Frontal cortex (tissue), 4 donors: ENCODE measurements at places on chromosomes 6 and 20.

- DNase-seq: no peak
Observed at GRCh38 chr6:43715056-43715788, 27.6 kb upstream of the MRPS18A start.

DNA sequence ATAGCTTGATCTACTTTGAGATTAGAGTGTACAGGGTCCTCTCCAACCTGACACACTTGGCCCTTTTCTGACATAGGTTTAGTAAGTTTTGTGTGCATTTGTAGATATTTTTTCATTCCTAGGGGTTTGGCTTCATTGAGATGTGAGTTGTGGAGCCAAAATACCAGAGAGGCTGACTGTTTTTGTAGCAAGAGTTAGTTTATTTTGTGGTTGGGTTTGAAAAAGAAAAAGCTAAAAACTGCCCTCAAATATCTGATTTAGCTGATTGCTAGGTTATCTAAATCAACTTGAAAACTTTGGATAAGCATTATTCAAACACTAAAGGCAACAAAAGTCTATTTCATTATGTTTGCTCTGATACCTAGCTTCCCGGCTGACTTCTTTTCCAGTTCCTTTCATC is 164.7 kb upstream of the CENPW start:
- DNase-seq: no peak

DNA sequence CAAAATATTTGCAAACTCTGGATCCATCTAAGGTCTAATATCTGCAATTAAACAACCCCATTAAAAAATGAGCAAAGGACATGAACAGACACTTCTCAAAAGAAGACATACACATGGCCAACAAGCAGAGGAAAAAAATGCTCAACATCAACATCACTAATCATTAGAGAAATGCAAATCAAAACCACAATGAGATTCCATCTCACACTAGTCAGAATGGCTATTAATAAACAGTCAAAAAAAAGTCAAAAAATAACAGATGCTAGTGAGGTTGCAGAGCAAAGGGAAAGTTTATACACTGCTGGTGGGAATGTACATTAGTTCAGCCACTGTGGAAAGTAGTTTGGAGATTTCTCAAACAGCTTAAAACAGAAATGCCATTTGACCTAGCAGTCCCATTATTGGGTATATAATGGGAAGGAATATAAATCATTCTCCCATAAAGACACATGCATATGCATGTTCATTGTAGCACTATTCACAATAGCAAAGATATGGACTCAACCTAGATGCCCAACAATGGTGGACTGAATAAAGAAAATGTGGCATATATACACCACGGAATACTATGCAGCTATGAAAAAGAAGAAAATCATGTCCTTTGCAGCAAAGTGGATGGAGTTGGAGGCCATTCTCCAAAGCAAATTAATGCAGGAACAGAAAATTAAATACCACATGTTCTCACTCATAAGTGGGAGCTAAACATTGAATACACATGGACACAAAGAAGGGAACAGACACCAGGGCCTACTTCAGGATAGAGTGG is 9.1 kb downstream of the ZNFX1 start:
- no peak for DNase-seq

DNA sequence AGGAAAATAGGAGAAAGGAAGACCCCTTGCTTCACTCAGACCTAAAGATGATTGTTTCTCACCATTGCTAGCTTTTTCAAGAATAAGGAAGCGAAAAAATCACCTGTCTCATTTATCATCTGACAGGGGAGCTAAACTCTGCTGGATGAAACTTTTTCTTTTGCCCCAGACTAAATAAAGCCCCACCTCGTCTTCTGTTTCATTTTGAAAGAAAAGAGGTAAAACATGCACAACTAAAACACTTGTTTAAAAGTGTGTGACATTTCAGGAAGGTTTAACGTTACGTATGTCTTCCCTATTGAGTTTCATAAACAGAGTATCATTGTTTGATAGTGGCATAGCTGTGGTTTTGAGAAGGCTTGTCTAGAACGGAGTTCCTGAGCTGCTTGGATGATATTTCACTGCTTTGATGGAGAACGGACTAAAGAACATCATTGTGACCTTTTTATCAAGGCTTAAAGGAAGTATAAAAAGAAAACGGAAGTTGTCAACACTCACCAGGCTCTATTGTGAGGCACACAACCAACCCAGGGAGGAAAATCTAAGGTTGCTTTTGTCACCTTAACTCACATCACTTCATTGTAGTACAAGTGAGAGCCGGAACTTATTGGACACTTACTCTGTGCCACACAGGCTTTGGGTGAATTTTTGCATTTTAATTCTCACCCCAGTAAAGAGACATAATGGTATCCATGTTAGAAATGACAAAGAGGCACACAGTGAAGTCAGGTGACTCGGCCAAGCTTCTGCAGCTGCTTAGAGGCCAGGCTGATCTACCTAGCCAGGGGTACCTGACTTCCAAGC is 29.5 kb downstream of the TSHZ2 start:
- DNase-seq: no peak

GRCh38 chr6:42565823-42566613 is 2.2 kb downstream of the UBR2 start:
- DNase-seq: no peak

DNA sequence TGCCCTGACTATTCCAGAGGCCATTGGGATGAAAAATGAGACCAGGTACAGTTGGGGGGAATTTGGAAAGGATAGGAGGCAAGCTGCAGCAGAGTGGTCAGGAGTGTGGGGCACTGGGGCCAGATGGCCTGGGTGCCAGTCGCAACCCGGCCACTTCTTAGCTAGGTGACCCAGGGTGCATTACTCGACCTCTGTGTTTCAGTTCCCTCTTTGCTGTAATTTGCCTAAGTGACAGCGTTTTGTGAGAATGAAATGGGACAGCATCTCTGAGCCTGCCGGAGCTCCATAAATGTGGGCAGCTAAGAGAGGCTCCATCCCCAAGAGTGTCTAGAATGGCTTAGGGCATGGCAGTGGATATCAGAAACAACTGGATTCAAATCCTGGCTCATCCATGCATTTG is 13.9 kb downstream of the LRFN2 start:
- no peak for DNase-seq

DNA sequence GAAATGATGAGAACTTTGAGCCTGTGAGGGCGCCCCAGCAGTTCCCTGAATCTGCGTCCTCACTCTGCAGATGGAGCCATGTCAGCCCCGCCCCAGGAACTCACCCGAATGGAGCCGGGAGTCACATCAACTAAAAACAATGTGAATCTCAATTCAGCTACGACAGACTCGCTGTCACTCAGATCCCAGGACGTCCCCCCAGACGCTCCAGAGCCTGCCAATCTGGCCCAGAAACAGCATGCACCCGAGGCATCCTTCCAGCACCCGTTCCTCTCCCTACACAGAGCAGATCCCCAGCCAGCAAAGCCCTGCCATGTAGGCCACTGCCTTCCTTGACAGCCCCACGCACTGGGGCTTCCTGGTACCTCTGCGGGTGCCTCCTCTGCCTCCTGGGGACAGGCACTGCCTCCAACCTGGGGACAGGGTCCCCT is 248.0 kb downstream of the TTLL2 start:
- DNase-seq: no peak

DNA sequence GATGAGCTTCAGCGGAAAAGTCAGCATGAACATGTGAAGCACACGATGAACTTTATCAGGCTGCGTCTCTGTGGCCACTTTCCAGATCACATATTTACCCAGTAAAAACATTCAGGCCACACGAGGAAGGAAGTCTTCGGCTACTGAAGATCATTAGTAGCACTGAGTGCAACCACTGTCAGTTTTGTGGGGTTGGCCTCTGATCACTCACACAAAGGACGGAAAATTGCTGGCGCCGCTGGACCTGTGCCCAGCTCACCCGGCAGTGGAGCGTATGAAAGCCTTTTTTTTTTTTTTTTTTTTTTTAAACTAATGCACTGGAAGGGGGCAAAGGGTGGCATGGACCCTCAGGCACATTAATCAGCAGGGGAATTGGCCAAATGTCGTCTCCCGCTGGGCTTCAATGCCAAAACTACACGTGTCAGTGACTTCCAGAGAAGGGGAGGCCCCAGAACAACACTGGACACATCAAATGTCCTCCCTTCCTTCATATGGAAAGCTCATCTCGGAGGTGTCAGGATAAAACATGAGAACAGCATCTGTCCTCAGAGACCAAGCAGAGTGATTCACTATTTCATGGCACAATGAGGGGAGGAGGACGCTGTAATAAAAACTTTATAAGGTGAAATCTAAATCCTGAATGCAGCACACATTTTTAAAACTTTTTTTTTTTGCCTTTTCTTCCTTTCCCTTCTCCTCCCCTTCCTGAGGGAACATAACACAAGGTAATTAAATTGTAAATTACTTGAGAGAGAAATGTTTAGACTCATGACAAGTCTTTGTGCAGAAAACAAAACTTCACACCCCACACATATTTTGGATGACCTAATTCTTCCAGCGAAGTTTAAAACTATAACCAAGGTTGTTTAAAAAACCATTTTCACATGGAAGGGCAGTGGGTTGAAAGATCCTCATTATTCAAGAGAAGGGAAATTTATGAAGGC is 223.4 kb downstream of the FOXC1 start:
- no peak for DNase-seq

DNA sequence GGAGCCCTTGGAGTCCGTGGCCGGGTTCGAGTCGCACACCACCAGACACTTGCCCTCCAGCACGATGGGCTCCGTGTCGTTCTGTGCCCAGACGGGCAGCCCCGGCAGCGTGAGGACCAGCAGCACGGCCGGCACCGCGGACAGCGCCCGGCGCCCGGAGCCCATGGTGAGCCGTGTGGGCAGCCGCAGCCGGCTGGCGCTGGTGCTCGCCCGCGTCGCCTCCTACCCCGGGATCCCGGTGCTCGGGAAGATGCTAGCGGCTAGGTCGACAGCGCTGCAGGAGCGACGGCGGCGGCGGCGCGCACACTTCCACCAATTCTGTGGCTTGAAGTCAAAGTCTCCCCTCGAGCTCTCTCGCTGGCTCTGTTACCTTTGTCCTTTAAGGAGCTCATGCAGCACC is 1.3 kb downstream of the CBLN4 start:
- no peak for DNase-seq

GRCh38 chr6:3625149-3625979 is 126.1 kb downstream of the PXDC1 start:
- no peak for DNase-seq

- DNase-seq: no peak
Observed at GRCh38 chr6:97969065-97969464, 686.0 kb upstream of the MMS22L start.

GRCh38 chr20:19403549-19403948 is 191.1 kb downstream of the SLC24A3 start:
- DNase-seq: no peak

GRCh38 chr20:37344506-37345338 is 1.2 kb upstream of the SRC start:
- no peak for DNase-seq

GRCh38 chr6:123333000-123333756 is 303.6 kb downstream of the TRDN start:
- no peak for DNase-seq

DNA sequence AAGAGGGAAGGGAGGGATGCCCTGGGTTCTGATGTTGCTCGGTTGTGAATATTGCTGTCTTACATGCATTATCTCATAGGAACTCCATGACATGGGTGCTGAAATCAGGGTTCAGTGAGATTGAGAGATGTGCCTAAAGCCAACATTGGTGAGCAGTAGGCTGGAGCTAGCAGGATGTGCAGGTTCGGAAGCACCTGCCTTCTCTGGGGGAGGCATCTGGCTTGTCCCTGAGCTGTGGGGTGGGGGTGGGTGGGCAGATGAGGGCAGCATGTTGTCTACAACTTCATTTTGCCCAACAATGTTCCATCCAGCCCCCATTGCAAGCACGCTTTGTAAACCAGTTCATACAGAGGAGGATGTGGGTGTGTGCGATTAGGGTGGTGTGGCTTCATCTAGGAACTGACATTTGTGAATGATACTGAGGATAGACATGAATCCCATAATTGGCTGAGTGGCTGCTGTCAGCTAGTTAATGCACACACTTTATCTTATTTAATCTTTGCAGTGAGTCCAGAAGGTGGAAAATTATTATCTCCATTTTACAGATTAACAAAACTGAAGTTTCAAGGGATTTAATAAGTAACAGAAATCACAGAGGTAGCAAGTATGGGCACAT is 119.4 kb downstream of the SYNDIG1 start:
- DNase-seq: no peak

DNA sequence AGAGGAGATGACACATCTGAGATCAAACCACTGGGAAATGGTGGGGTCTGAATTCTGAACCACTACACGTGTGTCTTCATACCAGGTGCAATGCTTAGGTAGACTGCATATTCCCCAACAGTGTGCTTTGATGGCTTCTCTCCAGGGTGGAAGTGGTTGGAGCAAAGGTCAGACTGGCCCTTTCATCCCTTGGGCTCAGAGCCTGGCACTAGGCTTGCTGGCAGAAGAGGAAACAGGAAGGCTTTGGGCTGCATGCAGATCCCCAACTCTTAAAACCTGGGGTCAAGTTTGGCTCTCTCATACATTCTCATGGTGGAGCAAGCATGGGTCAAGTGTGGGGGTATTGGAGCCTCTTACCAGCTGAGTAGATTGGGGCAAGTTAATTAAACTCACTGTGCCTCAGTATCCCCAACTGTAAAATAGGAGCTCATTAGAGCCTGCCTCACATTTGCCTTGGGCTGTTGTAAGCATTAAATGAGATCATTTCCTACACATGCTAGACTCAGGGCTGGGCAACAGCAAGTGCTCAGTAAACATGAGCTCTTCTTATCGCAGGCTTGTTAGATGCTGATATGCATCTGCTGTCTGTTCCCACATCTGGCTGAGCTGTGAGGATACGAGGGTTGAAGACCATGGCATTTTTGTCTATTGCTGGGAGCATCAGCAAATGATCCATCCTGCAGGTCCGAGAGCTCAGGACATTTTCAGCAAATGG is 51.6 kb upstream of the FAM83D start:
- no peak for DNase-seq

DNA sequence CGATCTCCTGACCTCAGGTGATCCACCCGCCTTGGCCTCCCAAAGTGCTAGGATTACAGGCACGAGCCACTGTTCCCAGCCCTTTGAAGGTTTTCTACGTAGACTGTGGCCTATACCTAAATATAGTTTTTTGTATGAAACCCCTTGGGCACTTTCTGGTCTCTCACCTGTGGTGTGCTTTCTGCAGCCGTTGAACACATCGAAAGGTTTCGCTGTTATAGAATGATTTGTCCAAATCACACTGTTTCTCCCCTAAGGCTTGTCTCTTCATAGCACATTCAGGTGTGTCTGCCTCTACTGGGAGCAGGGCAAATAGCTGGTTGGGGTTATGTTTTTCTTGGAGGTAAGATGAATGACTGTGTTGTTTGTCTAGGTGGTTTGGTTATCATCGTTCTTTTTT is 597.9 kb downstream of the RNF144B start:
- DNase-seq: no peak
